Large intestine (tissue), 12 donors: ENCODE measurements at places on chromosomes 2 and 18. TPM values are rescaled to one million over a fixed set of nuclear protein-coding genes. Genes with fewer than 3 reads are reported as not detected.

ITGB6 gene
- polyA plus RNA-seq: 11.5 TPM

SPC25 gene
- polyA plus RNA-seq: 7.4 TPM

ASPRV1 gene
- 1.5 TPM for polyA plus RNA-seq

NABP1 gene
- 77.1 TPM for polyA plus RNA-seq

FEV gene
- 11.9 TPM for polyA plus RNA-seq

FTCDNL1 gene
- 3.3 TPM for polyA plus RNA-seq

FIGN gene
- 1.3 TPM for polyA plus RNA-seq

RAD51AP2 gene
- 0.06 TPM for polyA plus RNA-seq

TNFRSF11A gene
- polyA plus RNA-seq: 21.7 TPM

SRD5A2 gene
- polyA plus RNA-seq: 0.22 TPM

RAB17 gene
- polyA plus RNA-seq: 164 TPM

CDH2 gene
- polyA plus RNA-seq: 14.2 TPM

DLX2 gene
- 1.1 TPM for polyA plus RNA-seq

GRCh38 chr2:30781451-30781850, 25.8 kb downstream of the CAPN13 start:
- no peak for DNase-seq

- no peak for DNase-seq
These were observed 51.9 kb downstream of the MAIP1 start for GRCh38 chr2:200007306-200007705.

DNA sequence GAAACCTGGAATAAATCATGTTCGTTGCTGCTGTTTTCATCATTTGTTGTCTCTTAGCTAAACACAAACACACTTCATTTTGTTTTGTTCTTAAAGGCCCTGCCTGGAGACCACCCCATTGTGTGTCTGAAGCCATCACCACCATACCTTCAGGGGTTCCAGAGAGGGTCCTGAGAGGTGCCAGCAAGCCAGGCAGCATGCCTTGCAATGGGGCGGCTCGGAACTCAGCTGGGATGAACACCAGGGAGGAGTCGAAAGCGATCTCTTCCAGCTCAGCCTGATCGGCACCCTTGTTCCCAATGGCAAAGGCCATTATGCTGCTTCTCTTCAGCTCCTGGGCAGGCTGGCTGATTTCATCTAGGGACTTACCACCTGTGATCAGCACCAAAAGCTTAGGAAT, 33.2 kb downstream of the COL6A3 start:
- no peak for DNase-seq

- no peak for DNase-seq
These were observed 440.7 kb downstream of the RND3 start for GRCh38 chr2:150046810-150047209.

DNA sequence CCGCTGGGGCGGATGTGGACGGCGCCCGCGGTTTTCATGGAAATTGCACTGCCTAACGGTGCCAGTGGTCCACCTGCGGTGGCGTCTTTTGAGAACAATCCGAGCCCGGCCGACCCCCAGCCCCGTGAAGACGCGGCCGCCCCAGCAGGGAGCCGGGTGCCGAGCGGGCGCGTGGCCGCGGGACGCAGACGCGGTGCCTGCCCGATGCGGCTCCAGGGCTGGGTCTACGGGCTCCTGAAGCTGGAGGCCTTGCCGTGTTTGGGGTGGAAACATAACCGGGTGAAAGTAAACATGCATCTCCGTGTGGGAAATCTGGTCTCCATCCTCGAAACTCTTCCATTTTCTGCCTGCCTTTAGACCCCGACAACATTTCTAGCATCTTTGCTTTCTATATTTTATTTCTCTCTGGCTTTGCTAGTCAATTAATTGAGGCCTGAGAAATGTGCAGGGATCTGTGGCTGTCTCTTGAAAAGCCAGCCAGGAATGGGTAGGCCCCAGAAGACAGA, 572 bp downstream of the INPP4A start:
- peak; percentile 39 for DNase-seq

DNA sequence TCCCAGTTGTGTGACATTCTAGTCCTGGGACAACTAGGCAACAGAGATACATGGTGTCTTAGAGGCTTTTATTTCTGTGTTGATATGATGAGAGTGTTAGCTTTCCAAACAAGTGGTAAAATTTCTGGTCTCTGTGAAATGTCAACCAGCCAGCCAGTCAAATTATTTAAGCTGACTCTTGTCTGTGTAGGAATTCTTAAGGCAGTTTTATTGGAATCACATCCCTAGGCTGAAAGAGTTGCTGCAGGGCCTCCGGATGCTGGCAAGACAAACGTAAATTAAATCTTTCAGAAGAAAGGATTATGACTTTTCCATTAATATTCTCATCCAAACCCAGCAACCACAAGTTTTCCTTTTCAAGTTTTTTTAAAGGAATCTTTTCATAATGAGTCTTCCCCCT, 44.6 kb downstream of the SERPINB7 start:
- no peak for DNase-seq

DNA sequence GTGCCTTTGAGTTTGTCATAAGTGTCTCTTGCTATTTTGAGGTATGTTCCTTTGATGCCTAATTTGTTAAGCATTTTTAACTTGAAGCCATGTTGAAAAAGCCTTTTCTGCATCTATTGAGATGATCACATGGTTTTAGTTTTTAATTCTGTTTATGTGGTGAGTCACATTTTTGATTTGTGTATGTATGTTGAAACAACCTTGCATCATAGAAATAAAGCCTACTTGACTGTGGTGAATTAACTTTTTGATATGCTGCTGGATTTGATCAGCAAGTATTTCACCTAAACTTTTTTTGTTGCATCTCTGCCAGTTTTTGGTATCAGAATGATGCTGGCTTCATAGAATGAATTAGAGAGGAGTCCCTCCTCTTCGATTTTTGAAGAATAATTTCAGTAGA, 469.7 kb downstream of the CDH2 start:
- DNase-seq: no peak

DNA sequence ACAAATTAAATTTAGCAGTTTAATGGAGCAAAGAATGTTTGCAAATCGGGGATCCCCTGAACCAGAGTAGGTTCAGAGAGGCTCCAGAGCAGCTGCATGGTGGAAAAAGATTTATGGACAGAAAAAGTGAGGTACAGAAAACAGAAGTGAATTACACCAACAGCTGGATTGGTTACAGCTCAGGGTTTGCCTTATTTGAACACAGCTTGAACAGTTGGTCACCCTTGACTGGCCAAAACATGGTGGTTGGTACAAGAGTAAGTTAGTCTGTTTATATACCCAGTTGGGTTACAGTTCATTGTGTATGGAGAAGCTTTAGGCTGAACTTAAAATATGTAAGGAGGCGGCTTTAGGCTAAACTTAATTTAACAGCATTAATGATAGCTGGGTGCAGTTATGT, 5.4 kb upstream of the CDCA7 start:
- DNase-seq: no peak

GRCh38 chr2:158997037-158997790, 28.8 kb downstream of the TANC1 start:
- DNase-seq: no peak

- DNase-seq: no peak
These were observed 110.5 kb upstream of the AGAP1 start for GRCh38 chr2:235383272-235383843.

DNA sequence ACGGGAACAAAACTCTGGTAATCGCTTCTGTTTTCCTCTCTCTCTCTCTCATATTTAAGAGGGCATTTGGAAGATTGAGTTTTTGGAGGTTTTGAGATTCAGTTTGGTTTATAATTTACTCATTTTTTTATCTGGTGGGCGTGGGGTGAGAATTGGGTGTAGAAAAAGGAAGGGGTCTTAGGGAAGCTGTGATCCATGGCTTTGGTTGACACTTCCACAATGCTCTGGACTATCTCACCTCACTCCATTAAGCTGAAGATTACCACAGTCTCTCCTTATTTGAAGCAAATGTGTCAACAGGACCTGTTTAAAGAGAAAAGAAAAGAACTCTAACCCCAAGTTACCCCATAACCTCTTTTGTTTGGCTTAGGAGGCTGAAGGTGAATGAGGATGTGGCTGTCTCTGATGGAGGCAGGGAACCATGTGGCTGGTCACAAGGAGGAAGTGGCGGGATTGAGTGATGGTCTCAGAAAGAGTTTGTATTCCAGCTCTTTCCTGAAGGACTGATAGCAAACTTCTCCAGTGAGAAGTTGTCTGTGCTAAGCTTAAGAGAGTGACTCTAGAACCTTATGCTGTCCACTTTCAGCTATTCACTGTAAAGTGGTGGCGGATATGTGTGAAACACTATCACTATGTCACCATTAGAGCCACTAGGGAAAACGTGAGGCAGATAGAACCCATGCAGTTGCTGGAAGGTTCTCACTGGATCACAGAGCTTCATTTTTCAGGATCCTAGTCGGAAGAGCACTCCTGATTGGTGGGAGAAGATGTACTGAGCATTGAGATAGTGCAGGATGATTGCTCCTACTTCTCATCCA, 934 bp downstream of the ZNF804A start:
- no peak for DNase-seq

GRCh38 chr2:210020138-210020537, 17.7 kb downstream of the RPE start:
- DNase-seq: no peak

DNA sequence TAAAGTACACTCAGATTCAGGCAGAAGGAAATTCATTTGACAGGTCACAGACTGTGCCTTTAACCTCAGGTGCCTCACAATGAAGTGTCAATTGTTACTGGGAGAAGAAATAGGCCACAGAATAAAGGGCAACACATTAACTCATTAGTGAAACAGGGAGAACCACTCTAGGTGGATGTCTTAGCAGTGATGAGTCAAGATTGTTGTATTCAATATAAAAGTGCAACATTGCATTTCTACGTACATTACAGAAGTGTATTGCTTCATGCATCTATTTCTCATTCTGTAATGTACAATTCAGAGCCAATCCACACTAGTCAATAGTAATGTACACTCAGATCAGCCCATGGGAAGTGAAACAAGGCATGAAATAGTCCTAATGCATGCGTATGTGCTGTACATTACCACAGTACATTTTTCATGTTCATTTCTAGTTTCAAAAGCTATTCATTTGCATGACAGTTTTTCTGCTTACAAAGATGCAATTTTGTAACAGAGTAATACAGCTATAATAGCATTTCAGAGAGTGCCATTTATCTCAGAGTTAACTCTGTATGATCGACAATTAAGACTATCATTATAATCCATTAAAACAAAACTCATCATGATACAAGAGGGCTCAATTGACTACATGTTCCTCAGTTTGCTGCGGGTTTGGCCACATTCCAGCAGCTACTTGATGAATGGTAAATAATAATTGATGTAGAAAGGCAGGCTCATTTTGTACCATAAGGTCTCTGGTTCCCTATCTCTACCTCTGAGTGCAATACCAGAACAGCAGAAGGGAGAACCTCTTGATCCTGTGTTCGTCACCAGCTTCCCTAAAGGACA, 12.2 kb upstream of the ARL5A start:
- no peak for DNase-seq

GRCh38 chr2:61173116-61173515, 11.1 kb downstream of the C2orf74 start:
- no peak for DNase-seq

DNA sequence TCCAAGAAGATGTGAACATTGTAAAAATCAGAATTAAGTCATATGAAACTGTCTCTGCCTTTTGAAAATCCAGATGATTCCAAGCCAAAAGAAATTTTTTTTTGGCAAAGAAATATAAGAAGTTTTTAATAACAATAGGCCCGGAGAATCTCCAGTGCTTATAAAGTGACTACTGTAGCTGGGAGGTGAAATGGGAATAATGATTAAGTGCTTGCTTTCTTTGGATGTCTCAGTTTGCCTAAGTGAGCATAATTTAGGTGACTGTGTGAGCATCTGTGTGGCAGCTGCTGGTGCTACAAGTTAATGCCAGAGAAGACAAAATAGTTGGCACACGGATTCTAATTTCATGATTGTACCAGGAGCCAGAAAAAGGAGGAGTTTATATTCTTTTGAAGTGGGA, 185.0 kb downstream of the LTBP1 start:
- DNase-seq: no peak

- no peak for DNase-seq
These were observed 30.9 kb downstream of the FHOD3 start for GRCh38 chr18:36328385-36328858.

- no peak for DNase-seq
These were observed 443.6 kb upstream of the TRIB2 start for GRCh38 chr2:12273111-12273510.

DNA sequence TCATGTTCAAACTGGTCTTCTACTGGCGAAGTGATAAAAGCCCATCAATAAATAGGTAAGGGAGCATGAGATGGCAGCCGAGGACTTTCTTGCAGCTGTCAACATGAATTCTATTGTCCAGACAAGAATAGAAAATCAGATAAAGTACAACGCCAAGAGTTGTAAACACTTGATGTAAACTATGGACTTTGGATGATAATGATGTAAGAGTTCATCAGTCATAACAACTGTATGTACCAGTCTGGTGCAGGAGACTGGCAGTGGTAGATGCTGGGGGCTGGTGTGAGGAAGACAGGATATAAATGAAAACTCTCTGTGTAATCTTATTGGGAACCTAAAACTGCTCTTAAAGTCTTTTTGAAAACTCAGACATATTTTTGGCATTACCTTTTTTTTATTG, 155.9 kb upstream of the RASGRP3 start:
- DNase-seq: no peak

- DNase-seq: no peak
These were observed 208.7 kb downstream of the LOXHD1 start for GRCh38 chr18:46448347-46448746.

- DNase-seq: no peak
These were observed 1425.7 kb downstream of the DSC3 start for GRCh38 chr18:29616867-29617266.

- DNase-seq: no peak
These were observed 608 bp downstream of the CDH7 start for GRCh38 chr18:65751155-65752085.

DNA sequence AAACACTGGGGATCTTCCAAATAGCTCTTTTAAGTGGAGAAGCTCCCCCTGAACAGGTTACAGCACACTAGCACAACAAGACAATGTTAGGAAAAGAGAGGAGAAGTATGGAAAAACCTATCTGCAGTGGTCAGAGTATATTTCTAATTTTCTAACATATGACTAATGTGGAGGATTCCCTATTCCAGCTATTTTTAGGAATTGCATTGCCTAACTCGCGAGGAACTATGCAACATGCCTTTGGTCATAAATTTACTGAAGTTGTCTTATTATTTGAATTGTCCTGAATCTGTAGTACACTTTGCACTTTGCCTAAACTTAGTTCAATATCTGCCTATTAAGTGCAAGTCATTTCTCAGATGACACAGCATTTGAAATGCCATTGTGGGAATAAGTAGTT, 381.4 kb downstream of the CCDC85A start:
- no peak for DNase-seq

GRCh38 chr2:109201465-109202327, 72.7 kb downstream of the SH3RF3 start:
- no peak for DNase-seq
